ENCODE measurements at places on chromosomes 3 and 15.
A peak's percentile ranks its signal among the peaks of the same experiment; 100 is the strongest.

DNA sequence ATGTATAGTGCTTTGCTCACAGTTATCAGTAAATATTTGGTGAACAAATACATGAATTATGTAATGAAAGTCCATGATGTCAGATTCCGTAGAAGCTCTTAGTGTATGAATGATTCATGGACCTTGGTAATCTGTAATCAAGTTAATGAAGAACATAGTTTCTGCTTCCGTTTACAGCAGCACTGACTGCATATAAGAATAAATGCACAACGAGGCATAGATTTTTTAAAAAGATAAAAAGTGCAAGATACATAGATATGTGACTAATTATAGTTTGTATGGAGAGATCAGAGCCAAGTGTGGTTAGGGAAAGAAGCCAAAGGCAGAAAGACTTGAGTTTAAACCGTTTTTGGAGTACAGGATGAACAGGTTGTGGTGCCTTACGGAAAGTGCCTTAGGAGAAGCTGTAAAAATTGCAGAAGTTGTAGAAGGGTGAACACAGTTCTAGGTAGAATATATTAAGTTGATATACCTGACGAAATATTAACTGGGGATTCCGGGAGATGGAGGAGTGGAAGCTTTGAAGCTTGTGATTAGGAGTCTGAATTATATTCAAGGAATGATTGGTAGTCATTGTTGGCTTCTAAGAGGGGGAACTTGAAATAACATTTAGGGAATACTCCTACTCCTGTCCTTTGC, 293.1 kb downstream of the NLGN1 start:
- no peak overlapping the region for H3K27ac ChIP-seq
- H3K27me3 ChIP-seq = no peaks in the 10 kb centered on the region
- H3K36me3 ChIP-seq = no peaks in the 10 kb centered on the region
- no peak for DNase-seq
- no peaks in the 10 kb centered on the region for H3K4me1 ChIP-seq

- no peak for DNase-seq
- H3K27me3 ChIP-seq = no peaks in the 10 kb centered on the region
- no peak overlapping the region for H3K27ac ChIP-seq
- H3K36me3 ChIP-seq = no peaks in the 10 kb centered on the region
- no peaks in the 10 kb centered on the region for H3K4me1 ChIP-seq
These were observed 213.8 kb downstream of the CHST2 start for GRCh38 chr3:143333367-143333766.

DNA sequence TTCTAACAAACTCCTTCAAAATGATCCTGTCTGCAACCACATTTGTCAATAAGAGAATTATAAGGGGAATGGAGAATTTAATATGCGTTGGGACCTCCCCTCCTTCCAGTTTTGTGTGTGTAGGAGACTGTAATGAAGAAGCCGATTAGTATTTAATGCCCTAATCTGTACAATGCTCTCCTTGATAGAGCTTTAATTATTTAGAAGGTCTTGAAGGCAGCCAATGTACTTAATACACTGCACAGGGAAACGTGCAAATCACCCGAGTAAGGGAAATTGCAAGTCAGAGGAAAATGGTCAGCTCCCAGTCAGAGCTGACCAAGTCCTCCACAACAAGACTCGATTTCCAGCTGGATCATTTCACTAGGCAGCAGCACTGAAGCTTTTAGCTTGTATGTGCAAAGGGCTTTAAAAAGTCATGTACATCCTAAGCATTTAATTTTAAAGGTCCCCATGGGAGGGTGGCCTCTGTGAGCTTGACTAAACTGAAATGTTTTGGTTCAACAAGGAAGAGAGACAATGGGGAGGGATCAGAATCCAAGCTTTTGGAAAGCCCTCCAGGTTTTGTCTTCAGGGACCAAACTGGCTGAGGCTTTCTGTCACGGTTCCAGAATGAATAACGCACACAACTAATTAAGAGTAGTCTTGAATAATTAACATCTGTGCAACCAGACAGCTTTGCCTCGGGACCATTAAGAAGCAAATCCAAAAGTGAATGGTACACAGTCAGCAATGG, 159.8 kb upstream of the MITF start:
- no peaks in the 10 kb centered on the region for H3K36me3 ChIP-seq
- H3K4me3 ChIP-seq = no peak overlapping the region
- H3K4me1 ChIP-seq = no peaks in the 10 kb centered on the region
- H3K27ac ChIP-seq = no peak overlapping the region
- DNase-seq = no peak

- no peak overlapping the region for H3K4me3 ChIP-seq
- no peaks in the 10 kb centered on the region for H3K36me3 ChIP-seq
- no peak for DNase-seq
- peaks cover 3% of the 10 kb centered on the region for H3K27me3 ChIP-seq
- no peaks in the 10 kb centered on the region for H3K4me1 ChIP-seq
These were observed 210.8 kb upstream of the NR2E3 start for GRCh38 chr15:71599418-71600151.

DNA sequence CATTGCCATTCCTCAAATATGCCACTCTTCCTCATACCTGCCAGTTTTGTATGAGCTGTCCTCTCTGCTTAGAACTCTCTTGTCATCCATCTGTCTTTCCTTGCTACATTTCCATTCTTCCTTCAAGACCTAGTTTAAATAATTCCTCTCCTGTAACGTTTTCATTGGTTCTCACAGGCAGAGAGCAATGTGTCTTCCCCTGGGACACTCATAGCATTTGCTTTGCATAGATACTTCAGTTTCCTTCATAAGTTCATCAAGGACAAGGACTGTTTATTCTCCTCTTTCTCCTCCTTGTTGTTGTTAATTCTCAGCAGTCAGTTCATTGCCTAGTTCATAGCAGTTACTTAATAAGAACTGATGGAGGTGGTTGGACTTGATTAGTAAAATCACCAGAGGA, 10.5 kb downstream of the NR2C2 start:
- H3K36me3 ChIP-seq = peaks cover 5% of the 10 kb centered on the region
- H3K4me1 ChIP-seq = no peaks in the 10 kb centered on the region
- no peak for DNase-seq
- no peak overlapping the region for H3K4me3 ChIP-seq
- H3K27me3 ChIP-seq = no peaks in the 10 kb centered on the region

DNA sequence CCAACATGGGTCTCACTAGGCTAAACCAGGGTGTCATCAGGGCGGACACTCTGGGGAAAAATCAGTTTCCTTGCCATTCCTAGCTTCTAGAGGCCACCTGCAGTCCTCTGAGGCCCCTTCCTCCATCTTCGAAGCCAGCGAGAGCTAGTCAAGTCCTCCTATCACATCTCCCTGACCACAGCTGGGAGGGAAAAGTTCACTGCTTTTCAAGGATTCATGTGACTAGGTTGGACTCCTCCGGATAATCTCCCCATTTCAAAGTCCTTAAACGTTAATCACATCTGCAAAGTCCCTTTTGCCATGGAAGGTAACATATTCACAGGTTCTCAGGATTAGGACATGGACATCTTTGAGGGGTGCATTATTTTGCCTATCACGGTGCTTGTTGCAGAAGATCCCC, 35.9 kb upstream of the MAP3K13 start:
- DNase-seq = no peak
- no peaks in the 10 kb centered on the region for H3K4me1 ChIP-seq
- H3K27ac ChIP-seq = no peak overlapping the region
- no peak overlapping the region for H3K4me3 ChIP-seq
- no peaks in the 10 kb centered on the region for H3K27me3 ChIP-seq

DNA sequence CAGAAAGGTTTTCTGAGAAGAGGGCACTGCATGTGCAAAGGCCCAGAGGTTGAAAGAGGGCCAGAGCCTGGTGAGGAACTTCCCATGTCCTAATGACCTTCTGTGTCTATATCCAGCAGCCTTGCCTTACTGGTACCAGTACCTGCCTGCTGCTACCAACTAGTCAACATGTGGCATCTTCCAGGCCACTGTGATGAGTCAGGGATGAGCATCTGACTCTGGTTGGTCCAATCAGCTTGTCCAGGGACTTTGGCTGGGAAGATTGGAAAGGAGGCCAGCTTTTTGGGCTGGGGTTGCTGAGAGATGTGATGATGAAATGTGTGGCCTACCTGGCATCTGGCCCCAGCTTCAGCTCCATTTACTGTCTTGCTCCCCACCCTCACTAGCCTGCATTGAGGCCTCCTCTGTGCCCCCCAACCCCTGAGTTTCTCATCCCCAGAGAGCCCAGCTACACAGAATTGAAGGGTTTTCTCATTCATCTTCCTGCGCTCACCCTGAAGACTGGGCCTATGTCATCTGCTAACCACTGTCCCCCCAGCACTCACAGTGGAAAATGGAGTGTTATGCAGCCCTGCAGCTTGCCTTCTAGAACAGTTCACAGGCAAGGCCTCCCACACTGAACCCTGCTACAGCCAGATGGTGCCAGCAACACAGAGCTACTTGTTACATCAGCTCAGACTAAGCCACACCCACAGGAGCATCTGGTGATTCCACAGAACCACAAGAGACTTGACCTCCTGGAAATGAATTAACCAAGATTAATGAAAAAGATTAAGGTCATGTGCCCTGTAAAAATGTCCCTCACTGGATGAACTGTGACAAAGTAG, 1.3 kb upstream of the TWF2 start:
- peak overlapping the region; percentile 95 for H3K27ac ChIP-seq
- no peaks in the 10 kb centered on the region for H3K36me3 ChIP-seq
- H3K4me1 ChIP-seq = peaks cover 62% of the 10 kb centered on the region
- no peak for DNase-seq
- H3K4me3 ChIP-seq = peak overlapping the region; percentile 89

DNA sequence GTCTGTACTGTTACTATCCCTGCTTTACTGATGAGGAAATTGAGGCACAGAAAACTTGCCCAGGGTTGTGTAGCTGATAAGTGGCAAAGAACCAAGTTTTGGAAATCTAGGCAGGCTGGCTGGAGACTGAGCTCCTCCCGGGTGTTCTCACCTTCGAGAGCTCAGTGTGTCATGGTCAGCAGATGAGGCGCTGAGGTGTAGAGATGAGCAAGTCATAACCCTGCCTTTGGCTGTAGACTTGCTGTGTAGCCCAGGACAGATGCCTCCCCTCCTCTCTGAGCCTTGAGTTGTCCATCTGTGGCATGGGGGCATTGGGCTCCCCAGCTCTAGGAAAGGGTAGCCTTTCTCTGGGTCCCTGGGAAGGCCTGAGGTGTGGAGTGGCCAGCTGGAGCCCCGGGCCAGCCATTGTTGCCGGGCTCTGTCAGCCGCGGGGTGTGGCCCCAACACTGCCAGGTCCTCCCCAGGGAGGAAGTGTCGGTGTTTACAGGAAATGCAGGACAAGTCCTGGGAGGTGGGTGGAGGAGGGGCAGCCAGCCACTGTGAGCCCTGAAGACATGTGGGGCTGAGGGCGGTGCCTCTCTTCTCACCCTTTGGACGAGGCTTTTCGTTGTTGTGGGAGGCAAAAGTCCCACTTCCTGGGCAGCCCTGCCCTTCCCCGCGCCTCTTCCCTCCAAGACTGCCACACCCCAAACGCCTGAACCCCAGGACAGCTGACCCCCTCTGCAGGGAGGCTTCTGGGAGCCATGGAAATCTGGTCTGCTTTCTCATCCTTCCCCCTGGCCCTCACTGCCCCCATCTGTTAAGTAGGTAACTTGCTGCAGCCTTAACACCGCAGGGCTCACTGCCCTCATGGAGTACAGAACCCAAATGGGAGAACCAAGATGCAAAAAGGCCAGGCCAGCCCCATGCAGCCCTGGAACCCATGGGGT, 29.1 kb downstream of the FGD5 start:
- H3K4me1 ChIP-seq = peaks cover 8% of the 10 kb centered on the region
- H3K36me3 ChIP-seq = no peaks in the 10 kb centered on the region
- no peak overlapping the region for H3K27ac ChIP-seq
- no peak overlapping the region for H3K4me3 ChIP-seq

- H3K27ac ChIP-seq = no peak overlapping the region
- no peaks in the 10 kb centered on the region for H3K36me3 ChIP-seq
- no peak for DNase-seq
- H3K4me3 ChIP-seq = no peak overlapping the region
These were observed 248.1 kb upstream of the CHRNA7 start for GRCh38 chr15:31782016-31782783.

DNA sequence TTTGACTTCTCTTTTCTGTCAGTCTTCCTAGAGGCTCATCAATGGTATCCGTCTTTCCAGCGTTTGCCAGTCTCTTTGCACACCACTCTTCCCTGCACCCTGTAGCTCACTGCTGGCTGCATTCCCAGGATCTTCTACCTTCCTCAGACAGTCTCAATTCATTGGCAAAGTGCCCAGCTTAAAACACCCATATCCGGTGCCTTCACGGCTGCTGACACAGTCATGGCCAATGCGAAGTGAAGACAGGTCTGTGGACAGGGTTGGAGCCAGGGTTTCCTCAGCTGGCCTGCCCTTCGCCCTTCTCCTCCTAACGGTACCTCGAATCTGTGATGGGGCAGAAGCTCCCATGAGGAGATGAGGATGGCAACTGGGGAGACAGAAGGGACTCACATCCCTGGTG, 36.1 kb downstream of the PTH1R start:
- DNase-seq = no peak
- H3K36me3 ChIP-seq = peaks cover 3% of the 10 kb centered on the region
- H3K27ac ChIP-seq = no peak overlapping the region
- no peak overlapping the region for H3K4me3 ChIP-seq
- H3K4me1 ChIP-seq = peaks cover 13% of the 10 kb centered on the region
